ENCODE measurements at places on chromosomes 4 and X. TPM values are rescaled to one million over a fixed set of nuclear protein-coding genes. Genes with fewer than 3 reads are reported as not detected.

DNA sequence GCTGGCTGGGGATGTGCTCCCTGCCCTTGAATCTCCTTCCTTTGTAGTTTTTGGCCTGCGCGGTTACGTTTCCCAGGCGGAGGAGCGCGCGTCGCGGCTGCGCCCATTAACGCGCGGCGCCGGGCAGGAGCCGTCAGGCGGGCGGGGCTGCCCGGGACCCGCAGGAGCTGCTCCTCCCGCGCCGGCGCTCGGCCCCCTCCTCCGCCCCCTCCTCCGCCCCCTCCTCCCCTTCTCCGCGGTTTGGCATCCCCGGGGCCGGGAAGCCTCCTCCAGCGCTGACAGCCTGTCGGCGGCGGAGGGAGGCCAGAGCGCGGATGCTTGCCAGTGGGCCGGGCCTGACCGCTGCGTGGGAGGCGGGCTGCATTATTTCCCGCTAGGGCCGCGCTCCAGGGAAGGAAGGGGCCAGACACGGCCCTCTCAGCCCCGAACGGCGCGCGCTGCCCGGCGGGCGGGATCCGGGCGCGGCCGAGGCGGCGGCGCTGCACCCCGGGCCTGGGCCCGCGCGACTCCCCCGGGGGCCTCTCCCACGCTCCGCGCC lies at the start of gene DCLK2:
Gene DCLK2 (plus strand): TSS at position 405 of the 538 bp plus-strand sequence. CDS start 583 bp downstream, outside the sequence.
- peak; percentile 38 for DNase-seq

DNA sequence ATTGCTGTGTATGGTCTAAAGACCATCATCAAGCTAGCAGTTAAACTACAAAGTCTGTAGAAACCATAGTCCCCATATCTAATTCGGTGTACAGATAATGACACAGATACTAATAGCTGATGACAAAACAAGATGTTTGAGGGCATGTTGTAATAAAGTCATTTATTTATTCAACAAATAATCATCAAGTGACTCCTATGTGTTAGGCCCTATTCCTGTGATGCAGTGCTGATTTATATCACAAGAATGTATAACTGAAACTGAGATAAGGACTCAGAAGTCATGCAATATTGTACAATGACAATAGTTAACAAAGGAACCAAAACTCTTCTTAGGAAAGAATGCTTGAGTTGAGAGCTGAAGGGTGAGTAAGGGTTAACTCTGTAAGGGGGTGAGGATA lies 315.0 kb upstream of the NR3C2 start:
- no peak for DNase-seq

DNA sequence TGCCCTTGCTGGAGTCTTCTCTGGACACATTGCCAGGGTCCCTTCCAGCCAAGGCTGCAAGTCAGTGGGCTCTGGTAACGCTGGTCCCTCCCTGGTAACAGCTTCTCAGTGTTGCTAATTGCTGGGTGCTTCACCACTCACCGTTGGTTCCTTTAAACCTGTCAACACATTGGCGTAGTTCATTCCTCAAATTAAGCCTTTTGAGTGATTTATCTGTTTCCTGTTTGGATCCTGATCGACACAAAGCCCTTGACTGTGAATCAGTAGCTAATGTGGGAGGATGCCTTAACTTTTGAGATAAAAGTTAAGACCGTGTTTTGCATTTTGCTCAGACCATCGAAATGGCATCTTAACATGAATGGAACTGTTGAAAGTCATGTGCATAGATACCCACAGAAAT lies 125.9 kb downstream of the AMELX start:
- DNase-seq, result no peak

DNA sequence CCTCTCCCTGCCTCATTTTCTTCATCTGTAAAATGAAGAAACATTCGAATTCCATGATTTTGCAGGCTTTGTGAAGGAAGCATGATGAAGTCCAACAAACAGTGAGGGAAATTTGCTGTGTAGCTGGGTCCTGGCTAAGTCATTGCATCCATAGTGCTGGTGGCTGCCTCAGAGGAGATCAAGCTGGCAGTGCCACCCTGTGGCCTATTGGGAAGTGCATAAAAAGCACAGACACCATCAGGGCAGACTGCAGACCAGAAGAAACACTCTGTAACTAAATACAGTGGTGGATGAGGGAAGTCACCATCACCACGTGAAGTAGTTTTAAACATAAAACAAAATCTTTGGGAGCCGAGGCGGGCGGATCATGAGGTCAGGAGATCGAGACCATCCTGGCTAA lies 40.7 kb upstream of the DDX3X start:
- no peak for DNase-seq

The GUCY1A1 gene
- 0.51 TPM for total RNA-seq

The GNRHR gene
- total RNA-seq, result not detected

The CLCN5 gene
- total RNA-seq, result 4.2 TPM

The NEUROG2 gene
- total RNA-seq, result not detected

The SOX3 gene
- total RNA-seq, result not detected

The PHEX gene
- 0.49 TPM for total RNA-seq

The GAB3 gene
- 7.1 TPM for total RNA-seq
